ENCODE measurements at places on chromosomes 4 and X.
A peak's percentile ranks its signal among the peaks of the same experiment; 100 is the strongest.

- DNase-seq, result no peak
These were observed 67.0 kb upstream of the HMX1 start for GRCh38 chr4:8938623-8939022.

- no peak for DNase-seq
These were observed 677.3 kb downstream of the FSTL5 start for GRCh38 chr4:161486461-161486860.

DNA sequence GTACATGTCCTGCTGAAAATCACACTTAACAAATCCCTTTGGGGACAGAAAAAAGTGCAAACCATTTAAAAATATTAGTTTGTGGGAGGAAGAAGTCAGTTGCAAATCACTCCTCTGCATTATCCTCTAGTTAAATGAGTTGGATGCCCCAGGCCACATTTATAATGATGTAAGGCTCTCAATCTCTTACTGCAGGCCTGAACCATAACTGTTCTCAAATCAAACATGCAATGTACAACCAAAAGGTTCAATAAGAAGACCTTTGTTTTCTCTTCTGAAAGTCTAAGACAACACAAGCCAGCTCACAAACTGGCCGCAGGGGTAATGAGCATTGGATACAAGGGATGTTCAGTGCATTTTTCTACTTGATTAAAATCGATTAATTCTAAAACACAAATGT lies 39.7 kb downstream of the IGFBP7 start:
- no peak for DNase-seq

DNA sequence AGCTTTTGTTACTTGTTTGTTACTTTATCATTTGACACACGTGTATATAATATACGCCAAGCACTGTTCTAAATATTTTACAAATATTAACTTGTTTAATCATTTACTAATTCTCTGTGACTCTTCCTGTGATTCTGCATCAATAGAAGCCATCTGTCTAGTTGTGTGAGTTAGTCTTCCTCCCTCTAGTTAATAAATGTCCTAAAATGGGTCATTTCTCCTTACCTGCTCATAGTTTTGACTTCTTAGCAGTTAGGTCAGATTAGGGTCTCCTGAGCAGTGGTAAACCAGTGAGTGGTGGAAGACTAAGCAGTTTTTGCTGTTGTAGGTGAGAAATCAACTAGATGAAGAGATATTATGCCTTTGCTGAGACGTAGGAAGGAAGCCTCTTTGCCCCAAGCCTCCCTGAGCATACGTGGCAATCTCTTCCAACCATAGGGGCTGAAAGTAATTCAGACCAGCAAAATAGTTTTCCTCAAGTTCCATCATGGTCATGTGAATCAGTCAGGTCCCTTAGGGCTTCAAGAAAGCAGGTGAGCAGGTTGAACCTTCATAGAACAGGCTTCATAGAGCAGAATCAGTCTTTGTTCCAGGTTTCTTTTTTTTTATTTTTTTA lies 38.7 kb upstream of the THOC2 start:
- DNase-seq, result no peak

GRCh38 chrX:19121466-19121865 lies 802 bp downstream of the ADGRG2 start:
- no peak for DNase-seq

- no peak for DNase-seq
These were observed 1.4 kb downstream of the RWDD4 start for GRCh38 chr4:183657564-183657963.

DNA sequence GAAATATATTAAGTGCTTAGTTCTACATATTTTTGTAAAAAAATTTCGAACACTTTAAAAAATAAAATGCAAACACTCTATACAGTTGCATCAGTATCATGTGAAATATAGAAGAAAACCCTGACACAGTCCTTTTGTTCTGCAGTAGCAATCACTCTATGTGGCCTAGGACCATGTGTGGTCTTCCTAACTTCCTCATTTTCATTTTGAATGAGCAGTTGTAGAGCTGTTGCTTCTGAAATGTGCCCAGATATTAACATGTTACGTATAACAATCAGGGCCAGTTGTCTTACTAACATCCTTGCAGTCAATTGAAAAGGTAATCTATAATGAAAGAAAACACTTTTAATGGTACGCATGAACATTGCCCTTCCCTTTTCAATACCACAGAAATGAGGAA lies 107.9 kb downstream of the ZNF827 start:
- no peak for DNase-seq

DNA sequence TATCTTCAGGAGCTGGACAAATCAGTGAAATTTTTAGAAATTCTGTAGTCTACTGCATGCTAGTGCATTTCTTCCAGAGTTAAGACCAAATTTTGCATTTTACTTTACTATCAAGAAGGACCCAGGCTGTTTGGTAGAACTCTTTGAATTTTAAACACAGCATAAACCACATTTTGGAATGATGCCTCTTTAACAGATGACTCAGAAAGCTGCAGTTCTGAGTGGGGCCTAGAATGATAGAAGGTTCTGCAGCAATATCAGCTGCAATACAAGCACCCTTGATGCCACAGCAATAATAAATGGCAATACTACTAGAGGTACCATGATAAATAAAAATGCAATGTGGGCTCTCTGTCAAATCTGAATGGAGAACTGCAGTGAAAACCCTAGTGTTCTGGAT lies 198.7 kb downstream of the TMA16 start:
- no peak for DNase-seq

DNA sequence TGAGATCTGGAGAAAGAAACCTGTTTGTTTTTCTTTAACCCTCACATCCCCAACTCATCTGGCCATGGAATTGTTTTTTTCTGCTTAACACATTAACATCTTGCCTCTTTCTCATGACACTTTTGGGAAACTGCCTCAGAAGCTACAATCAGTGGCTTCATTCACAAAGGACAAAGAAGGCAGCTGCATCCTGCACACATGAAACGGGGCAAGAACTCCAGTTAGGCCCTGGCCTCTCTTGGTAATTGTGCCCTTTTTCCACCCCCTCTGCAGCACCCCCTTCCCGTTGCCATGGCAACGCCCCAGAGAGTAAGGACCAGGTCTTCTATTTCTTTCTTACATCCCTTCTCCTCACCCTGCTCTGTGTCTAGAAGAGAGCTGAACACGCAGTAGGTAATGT lies 103.4 kb downstream of the PDGFRA start:
- DNase-seq, result no peak

DNA sequence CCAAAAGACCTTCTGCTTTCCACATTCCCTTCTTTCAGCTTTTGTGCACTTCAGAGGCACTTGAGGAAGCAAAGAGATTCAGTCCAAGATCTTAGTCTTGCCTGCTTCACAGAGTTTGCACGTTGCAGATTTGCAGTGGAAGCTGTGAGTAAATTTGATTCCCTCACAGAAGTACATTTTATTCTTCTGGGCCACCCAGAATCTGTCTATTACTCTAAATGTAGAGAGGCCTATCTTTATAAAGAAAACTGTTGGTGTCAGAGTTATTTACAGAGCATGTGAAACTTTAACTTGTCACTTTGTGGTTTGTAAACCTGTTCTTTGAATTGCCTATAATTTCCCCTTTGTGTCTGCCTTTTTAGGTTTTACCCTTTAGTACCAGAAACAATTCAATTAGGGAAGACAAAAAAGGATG lies 15.5 kb downstream of the SPRY1 start:
- no peak for DNase-seq

DNA sequence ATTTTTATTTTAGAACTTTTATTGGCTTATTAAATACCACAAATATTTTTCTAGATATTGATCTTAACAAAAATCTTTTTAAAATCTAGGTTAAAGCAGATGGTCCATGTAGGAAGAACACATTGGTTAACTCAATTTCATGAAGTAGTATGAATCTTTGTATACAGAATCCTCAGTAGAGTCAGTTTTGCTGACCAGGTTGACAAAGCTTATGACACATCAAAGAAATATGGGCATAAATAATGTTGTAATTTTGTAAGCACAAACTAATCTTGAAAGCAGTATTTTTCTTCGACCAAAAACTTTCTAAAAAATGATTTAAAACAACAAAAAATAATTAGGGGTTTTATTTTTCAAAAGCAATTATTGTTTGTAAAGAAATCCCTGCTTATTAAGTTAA lies 479.3 kb upstream of the PCDH10 start:
- DNase-seq, result no peak

- DNase-seq, result peak; percentile 59
These were observed 42.0 kb downstream of the F8 start for GRCh38 chrX:154980330-154981115.

GRCh38 chr4:140004922-140005627 lies 148.9 kb downstream of the MAML3 start:
- DNase-seq, result no peak

DNA sequence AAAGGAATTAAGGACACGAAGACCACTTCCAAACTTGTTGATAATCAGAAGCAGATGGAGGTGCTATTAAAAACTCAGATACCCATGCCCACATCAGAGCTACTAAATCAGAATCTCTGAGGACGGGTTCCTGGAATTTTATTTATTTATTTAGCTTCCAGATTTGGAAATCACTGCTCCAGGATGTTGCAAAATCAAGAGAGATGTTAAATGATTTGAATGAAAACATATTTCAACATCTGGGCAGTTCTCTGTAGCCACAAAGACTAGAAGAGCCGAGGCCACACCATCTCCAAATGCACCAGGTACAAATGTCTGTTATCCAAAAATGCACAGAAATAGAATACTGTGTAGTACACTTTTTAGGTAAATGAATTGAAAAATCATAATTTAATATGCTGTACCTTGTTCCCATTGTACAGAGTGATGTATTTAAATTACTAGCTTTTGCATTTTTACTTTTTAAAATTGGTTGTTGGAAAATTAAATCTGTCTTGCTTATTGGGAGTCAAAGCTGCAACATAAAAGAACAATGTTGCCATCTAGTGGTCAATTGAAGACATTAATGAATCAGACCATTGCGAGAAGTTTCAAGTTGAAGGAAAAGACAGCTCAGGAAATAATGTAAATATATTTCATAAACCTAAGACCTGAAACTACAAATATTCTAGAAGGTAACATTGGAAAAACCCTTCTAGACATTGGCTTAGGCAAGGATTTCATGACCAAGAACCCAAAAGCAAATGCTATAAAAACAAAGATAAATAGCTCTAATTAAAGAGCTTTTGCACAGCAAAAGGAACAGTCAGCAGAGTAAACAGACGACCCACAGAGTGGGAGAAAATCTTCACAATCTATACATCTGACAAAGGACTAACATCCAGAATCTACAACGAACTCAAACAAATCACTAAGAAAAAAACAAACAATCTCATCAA lies 151.3 kb upstream of the TTC29 start:
- DNase-seq, result peak; percentile 13

- no peak for DNase-seq
These were observed 58.0 kb downstream of the FUNDC1 start for GRCh38 chrX:44484607-44485146.

DNA sequence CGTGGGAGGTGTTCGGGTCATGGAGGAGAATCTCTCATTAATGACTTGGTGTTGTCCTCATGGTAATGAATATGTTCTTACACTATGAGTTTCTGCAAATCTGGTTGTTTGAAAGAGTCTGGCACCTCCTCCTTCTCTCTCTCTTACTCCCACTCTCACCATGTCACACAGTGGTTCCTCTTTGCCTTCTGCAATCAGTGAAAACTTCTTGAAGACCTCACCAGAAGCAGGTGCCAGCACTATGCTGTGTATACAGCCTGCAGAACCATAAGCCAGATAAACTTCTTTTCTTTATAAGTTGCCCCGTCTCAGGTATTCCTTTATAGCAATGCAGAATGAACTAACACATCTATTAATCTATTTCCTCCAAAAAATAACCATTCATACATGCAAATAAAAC lies 275.0 kb downstream of the ANTXR2 start:
- no peak for DNase-seq

DNA sequence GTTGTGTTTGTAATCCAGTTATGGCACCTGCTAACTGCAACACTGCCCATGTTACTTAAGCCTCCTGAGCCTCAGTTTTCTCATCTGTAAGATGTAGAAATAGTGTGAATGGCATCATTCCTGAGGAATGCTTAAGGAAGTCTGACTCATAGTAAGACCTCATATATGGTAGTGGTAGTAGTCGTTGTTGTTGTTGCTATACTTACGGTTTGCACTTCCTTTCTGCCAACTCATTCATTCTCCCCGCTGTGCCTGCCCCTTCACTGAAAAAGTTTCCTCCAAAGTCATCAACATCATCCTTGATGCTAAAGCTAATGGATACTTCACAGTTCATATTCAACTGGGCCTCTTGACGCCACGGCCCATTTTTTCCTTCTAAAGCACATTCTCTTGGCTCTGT lies 54.2 kb upstream of the SPANXN3 start:
- no peak for DNase-seq

DNA sequence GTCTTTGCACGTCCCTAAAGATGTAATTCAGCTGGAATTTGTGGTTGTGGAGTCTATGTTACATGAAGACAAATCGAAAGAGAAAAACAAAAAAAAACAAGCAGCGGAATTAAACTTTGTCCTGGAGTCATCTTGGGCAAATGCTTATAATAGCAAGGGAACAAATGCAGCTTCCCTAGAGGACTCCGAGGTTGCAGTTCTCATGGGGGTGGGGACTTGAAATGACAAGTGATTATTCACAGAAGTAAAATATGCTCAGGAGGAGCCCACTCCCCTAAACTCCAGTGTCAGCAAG lies 362.4 kb downstream of the ARHGAP24 start:
- no peak for DNase-seq
